Stimulated activated CD8-positive, alpha-beta memory T cell treated with anti-CD3 and anti-CD28 coated beads, Interleukin-15, amount 100 ng/mL, for 48 hours (primary cell): ENCODE measurements at places on chromosomes 2 and 18.

DNA sequence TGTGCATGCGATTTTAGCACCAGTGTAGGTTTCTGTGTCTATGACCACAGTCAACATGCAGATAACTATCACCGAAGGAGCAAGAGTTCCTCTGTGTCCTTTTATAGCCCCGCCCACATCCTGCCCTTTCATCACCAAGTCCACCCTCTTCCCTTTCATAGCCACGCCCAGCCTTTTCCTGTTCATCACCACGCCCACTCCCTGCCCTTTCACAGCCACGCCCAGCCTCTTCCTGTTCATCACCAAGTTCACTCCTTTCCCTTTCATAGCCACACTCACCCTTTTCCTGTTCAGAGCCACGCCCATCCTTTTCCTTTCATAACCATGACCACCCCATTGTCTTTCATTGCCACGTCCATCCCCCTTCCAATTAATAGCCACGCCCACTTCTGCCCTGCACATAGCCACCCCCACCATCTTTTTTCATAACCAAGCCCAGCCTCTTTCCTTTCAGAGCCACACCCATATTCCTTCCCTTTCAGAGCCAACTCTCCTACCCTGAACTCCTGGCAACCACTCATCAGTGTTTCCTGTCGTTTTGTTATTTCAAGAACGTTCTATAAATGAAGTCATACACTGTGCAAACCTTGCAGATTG, 273.9 kb downstream of the MYT1L start:
- peak; percentile 51 for DNase-seq

DNA sequence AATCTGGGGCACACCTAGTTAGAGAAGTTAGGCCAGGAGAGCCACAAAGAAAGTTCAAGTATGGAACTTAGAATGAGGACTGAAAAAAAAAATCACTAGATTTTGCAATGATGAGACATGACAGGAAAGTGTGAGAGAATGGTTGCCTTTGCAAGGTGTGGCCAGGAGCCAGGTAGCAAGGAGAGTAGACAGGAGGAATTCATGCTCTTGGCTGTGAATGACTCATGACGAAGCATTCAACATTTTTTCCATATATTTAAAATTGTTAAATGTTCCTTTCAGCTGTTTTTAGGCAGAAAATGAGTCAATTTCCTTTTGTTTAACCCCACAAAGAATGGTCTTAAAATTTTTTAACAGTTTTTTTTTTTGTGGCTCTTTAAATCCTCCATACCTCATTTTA, 636.9 kb downstream of the PLCL1 start:
- no peak for DNase-seq

DNA sequence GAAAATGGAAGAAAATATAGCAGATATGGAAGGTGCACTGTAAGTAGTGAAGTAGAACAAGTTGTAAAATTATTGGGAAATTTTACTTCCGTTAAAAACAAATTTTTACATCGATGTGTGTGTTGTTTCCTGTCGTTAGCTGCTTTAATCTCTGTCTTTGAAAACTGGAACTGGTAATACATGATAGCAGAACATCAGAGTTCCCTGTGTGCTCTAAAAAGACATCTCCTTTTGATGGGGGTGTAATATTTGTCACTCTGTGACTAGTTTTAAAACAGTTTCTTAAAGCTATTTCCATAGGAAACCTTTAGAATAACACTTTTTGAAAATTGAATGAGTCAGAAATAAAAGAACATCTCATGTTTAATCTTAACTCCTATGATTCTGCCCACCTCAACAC, 43.5 kb downstream of the COX7A2L start:
- no peak for DNase-seq

- DNase-seq, result no peak
Observed at GRCh38 chr2:59746291-59746690, 807.2 kb downstream of the BCL11A start.

DNA sequence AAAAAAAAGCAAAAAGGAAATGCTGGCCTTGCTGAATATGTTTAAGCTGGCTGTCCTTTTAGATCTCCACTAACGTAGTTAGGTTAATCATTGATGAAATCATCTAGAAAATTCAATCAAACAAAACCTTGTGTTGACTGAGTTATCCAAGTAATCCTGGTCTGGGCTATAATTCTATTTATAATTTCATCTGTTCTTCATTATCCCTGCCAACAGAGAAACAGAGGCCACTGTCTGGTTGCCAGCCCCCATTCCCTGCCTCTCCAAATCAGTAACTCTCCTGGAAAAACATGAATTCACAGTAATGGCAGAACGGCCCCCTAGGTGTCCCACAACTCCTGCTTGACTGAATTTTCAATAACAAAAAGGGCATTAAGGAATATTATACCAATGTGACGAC, 24.6 kb downstream of the DOCK10 start:
- no peak for DNase-seq
